ENCODE measurements at places on chromosomes 12 and 14.

DNA sequence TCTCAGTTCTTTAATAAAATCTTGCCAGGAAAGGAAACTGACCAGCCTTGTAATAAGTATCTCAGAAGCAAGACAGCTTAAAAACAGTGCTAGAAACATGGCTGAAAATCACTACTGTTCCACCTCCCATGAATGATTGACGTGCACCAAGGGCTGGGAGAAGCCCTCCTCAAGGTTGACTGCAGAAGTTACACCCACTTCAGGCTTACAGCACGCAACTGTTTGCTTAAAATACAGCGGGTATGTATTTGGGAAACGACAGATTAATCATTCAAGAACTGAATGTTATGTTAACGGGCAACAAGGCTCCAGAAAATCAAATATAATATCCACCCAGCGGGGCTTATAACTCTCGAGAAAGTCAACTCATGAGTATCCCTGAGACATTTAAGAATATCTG lies 22.1 kb downstream of the PRKD1 start:
- DNase-seq, result no peak

GRCh38 chr14:88420187-88420586 lies 34.7 kb downstream of the SPATA7 start:
- DNase-seq, result no peak

DNA sequence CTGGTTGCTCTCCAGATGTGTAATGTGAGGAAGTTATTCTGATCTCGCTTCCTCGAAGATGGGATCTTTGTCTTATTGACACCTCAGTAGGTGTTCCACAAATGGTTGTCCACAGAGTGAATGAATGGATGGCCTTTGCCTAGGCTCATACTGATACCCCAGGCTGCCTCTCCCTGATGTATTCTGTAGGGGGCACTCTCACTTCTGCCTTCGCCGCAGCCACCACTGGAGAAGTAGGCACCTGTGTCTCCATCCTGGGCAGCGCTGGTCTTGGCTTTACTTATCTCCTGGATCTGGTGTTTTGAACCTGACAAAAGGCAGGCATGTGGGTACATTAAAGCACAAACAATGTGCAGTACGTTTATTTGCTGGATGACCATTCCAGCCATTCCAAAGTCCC lies 82.1 kb downstream of the ZFP36L1 start:
- no peak for DNase-seq

DNA sequence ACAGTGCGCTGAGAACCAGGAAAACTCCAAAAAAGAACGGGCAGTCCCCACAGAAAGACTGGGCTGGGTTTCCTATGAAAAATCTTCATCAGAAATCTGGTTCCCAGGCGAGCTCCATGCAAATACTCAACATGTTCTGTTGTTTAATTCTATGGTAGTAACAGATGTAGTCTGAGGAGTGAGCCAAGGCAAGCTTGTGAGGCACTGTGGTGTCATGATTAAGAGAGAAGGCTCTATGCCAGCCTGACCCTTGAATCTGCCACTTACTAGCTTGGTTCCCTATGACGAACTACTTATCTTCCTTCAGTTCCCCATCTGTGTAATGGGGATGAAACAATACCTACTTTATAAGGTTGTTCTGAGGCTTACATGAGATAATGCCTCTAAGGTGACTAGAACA lies 10.7 kb downstream of the POMT2 start:
- DNase-seq, result peak; percentile 83

DNA sequence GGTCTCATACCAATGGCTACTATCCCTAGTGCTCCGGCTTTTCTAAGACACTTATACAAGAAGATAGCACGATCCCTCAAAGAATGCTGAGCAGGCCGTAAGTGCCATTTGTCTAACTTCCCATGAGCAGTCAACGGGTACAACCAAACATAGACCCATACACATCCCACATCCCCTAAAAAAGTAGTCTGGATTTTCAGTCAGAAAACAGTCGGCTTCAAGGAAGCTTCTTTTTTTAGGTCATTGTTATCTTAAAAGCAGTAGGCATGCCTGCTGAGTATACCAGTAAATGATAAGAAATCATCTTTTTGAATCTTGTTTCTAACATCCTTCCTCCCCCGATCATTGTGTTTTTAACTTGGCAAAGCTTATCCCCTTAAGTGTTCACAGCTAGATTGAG lies 19.8 kb downstream of the OSBPL8 start:
- DNase-seq, result no peak

GRCh38 chr12:112839386-112839972 lies 47.9 kb downstream of the RPH3A start:
- peak; percentile 11 for DNase-seq

DNA sequence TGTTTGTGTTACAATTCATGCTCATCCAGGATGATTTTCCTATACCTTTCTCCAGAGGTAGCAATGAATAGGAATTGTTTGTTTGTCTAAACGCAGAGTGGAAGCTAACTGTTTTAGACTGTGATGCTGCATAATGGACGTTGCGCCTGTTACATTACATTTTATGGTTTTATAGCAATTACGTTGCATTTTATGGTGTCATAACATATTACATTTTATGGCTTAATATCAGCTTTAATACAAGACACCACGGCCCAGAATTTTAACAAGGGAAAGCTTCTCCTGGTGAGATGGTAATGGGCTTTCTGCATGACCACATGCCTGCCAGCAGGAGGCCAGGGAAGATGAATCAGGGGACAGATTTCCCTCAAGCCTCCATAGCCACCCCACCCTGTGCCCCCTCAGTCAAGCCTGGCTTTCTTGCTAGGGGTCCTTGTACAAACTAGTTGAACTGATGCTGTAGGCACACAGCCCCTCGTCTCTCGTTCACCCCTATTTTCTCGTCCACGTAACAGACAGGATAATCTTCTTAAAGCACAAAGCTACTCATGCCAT lies 56.5 kb downstream of the HSPB8 start:
- DNase-seq, result no peak

DNA sequence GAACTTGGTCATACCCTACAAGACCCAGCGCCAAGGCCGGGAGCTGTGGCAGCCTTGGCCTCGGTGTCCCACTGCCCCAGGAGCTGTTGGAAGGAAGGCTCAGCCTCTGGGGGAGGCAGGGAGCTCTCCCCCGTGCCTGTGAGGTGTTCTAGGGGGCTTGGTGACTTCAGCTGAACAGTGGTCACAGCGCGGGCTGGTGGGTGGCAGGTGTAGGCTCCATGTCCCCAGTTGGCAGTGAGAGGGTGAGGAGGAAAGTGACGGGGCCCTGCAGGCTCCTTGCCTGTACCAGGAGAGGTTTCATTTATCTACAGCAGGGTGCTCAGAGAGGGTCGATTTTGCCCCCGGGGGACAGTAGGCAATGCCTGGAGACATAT lies 47.5 kb downstream of the DLK1 start:
- no peak for DNase-seq

DNA sequence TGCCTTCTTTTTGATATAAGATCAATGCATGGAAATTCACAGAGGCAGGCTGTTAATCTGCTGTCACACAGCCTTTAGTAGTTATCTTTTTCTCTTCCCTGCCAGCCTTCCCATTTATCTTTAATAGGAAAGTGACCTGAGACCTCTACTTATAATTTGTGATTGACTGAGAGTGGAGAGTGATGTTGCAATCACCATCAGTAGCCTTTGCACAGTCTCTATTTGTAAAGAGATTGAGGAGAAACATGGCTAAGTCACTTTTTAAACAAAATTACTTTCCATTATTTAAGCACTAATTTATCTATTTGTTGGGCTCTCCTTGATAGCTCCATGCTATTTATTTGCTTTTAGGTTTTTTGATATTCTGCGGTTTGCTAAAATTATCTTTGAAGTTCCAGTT lies 19.9 kb downstream of the LMNTD1 start:
- no peak for DNase-seq

DNA sequence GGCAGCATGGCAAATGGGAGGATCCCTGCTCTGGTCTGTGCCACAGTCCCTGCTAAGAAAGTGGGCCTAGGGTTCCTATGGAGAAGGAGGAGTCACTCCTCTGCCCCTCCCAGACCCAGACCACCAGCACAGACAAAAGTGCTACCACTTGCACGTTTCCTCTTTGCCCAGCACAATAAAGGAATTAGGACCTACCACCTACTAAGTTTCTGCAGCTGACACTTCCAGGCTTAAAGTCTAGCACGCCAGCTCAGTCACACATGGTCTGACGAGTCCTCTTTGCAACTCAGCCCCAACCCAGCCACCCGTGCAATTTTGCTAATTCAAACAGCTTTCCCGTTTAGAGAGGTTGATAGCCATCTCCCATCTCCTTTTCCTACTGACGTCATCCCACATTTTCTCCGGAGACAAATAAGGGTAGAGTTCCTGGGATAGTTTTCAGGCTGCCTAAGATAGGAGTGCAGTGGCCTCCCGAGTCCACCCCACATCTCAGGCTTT lies 66.2 kb upstream of the PTGR2 start:
- DNase-seq, result peak; percentile 88

DNA sequence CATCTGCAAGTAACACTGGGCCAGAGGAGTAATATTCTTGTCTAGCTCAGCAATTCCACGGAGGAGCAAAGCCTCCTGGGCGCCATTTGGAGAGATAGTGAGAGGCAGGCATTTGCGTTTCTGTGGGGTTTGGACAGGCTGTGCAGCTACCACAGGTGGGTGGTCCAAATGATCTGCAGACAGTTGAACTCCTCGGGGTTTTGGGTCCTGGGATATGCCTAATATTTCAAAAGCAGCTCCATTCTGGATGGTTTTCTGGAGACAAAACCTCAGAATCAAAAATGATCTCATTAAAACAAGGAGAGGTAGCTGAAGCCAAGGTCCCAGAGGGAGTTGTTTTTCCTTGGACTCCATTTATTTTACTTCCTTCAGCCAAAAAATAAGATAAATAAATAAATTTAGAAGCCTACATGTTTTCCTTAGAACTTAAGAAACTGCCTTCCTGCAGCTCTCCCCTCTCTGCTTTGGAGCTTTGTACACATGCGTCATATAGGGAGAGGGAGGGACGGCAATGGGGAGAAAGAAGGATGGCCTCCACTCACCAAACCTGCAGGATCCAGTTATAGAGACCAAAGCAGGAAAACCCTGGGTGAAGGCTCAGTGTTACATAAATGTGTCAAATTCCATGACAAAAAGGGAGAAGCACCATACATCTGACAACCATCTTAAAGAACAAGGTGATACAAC lies 227.3 kb upstream of the DAAM1 start:
- DNase-seq, result peak; percentile 45

- peak; percentile 85 for DNase-seq
These were observed 58.3 kb upstream of the JDP2 start for GRCh38 chr14:75369506-75369905.

DNA sequence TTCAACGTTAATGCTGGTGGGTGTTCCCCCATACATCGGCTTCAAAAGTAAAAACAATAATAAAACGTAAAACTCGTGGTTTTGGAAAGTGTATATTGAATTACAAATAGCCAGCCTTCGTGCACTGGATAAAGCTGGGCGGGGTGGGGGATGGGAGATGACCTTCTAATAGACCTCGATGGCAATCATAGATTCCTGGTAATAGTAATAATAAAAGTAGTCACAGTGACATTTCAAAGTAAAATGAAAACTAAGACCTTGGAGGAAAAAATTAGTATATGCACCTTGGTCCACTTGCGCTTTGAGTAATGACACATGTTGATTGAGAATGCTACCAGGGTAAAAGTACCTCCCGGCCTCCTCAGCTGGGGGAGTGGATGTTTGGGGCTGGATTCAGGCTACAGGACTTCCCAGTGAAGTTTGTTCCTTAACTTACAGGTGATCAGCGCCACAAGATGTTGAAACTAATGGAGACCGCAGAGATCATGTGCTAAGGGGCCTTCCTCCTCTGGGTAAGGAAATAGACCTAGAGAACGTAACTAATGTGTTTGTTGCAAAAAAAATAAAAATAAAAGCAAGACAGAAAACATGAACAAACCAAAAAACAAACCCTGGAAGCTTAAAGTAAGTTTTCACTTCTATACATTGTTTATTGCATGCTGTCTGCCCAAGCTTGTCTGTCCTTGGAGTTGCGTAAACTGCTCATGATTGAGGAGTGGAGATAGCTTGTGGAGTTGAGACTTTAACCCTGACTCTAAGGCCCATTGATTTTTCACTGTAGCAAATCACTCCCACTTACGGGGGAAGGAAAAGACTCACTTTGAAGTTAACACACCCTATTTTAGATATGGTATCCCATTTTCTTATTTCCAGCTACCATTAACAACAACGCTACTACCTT lies 907 bp upstream of the LRIG3 start:
- no peak for DNase-seq

DNA sequence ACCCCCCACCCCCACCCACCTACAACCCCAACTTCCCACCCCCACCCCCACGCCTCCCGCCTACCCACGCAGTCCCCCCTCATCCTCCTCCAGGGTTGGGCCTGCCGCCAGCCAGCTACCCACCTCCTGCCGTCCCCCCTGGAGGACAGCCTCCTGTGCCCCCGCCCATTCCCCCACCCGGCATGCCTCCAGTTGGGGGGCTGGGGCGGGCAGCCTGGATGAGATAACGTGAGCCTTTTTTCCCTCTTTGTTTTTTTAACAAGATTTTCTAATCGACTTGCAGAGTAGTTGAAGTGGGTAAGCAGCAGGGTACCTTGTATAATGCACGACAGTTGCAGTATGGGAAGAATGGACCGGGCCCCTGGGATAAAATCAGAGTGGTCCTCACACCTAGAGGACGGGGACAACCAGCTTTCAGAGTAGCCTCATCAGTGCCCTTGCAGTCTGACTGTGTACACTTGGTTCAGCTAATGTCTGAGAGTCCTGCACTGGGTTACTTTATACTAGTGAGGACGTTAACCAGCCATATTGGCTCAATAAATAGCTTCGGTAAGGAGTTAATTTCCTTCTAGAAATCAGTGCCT lies 29.4 kb downstream of the CCNK start:
- no peak for DNase-seq

DNA sequence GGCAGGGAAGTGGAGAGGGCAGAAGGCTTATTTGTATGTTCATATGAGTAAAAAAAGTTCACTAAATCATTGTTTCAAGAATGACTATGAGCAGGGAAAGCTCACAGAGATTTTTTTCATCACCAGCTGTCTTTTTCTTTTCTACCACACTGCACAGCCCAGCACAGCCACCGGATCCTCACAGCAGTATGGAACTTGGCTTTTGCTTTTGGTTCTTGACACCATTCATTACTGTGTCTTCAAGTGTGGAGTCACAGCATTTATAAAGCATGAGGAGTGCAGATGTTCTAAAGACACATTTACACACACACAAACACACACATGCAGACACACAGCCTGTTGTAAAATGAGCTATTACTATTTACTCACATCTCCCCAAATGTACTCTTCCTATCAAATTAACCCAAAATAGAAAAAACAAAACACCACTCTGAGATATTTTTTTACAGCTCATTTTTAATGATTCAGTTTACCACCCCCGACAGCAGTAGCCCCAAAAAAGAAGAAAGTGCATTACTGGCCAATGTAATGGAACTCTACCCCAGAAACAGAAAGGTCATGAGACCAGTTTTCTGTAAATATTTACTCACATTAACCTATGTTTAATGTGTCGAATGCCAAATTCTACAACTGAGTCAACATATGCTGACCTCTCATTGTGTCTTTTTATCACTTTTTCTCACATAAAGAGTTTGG lies 60.5 kb downstream of the BTG1 start:
- DNase-seq, result peak; percentile 58

DNA sequence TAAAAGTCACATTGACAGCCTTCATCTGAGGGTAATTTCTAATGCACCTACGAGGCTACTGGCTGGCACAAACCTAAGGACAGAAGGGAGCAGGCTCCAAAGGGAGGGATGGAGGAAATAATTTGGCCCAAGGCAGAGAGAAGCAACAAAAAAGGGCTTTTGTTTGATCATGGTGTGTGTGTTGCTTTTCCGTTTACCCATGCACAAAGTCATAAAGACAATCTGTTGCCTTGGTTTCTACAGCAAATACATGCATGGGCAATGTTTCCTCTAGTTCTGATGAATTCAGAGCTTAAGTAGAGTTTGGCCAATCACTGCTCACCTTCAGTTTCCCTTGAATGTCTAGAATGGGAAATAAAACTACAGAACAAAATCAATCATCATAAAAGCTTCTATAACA lies 262.5 kb upstream of the CAND1 start:
- DNase-seq, result peak; percentile 1

Measured in tongue (tissue), 3 donors.